ENCODE measurements at places on chromosomes 7 and 10. TPM values are rescaled to one million over a fixed set of nuclear protein-coding genes. Genes with fewer than 3 reads are reported as not detected.

- no peaks in the 10 kb centered on the region for H3K27me3 ChIP-seq
- H3K4me1 ChIP-seq = no peaks in the 10 kb centered on the region
- H3K27ac ChIP-seq = no peak overlapping the region
- H3K4me3 ChIP-seq = no peak overlapping the region
Measured at GRCh38 chr7:266851-267840, 22.8 kb upstream of the FOXL3 start.

GRCh38 chr7:90797596-90797995, 201.5 kb downstream of the CDK14 start:
- no peak overlapping the region for H3K4me3 ChIP-seq
- H3K27me3 ChIP-seq = no peaks in the 10 kb centered on the region
- no peak for DNase-seq
- no peak overlapping the region for H3K27ac ChIP-seq

- peaks cover 50% of the 10 kb centered on the region for H3K4me1 ChIP-seq
- no peaks in the 10 kb centered on the region for H3K36me3 ChIP-seq
- no peak for DNase-seq
- H3K4me3 ChIP-seq = no peak overlapping the region
- no peaks in the 10 kb centered on the region for H3K27me3 ChIP-seq
- no peak overlapping the region for H3K27ac ChIP-seq
Measured at GRCh38 chr7:47455872-47456185, 126.1 kb downstream of the TNS3 start.

GRCh38 chr10:120741396-120741795, 109.8 kb upstream of the WDR11 start:
- no peak overlapping the region for H3K27ac ChIP-seq
- H3K27me3 ChIP-seq = no peaks in the 10 kb centered on the region
- H3K4me3 ChIP-seq = no peak overlapping the region
- no peaks in the 10 kb centered on the region for H3K36me3 ChIP-seq

DNA sequence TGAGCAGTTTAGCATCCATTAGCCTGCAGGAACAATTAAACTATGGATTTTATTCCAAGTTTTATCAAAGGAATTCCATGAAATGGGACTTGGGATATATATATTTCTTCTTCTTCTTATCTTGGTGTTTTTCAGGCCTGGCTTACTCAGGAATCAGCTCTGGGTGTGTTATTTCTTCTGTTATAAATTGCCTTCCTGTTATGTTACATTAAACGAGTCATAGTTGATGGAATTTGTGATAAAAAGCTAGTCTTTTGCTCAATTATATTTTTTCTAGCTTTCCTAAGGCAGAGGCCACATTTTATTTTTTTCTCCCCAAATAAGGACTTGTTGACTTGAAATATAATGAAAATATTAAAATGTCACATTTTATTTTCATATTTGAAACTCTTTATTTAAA, 141.3 kb downstream of the EPC1 start:
- no peaks in the 10 kb centered on the region for H3K27me3 ChIP-seq
- no peak for DNase-seq
- no peak overlapping the region for H3K27ac ChIP-seq
- no peak overlapping the region for H3K4me3 ChIP-seq

GRCh38 chr7:121824276-121824675, 48.7 kb upstream of the PTPRZ1 start:
- H3K4me1 ChIP-seq = no peaks in the 10 kb centered on the region
- no peaks in the 10 kb centered on the region for H3K36me3 ChIP-seq
- no peak overlapping the region for H3K27ac ChIP-seq
- H3K27me3 ChIP-seq = no peaks in the 10 kb centered on the region
- no peak overlapping the region for H3K4me3 ChIP-seq
- no peak for DNase-seq

GRCh38 chr10:131169146-131169545, 142.4 kb downstream of the TCERG1L start:
- DNase-seq = no peak
- no peak overlapping the region for H3K4me3 ChIP-seq
- H3K36me3 ChIP-seq = no peaks in the 10 kb centered on the region
- H3K27me3 ChIP-seq = no peaks in the 10 kb centered on the region

- DNase-seq = no peak
- H3K27ac ChIP-seq = no peak overlapping the region
- no peak overlapping the region for H3K4me3 ChIP-seq
Measured at GRCh38 chr10:115861455-115861854, 411.6 kb downstream of the GFRA1 start.

DNA sequence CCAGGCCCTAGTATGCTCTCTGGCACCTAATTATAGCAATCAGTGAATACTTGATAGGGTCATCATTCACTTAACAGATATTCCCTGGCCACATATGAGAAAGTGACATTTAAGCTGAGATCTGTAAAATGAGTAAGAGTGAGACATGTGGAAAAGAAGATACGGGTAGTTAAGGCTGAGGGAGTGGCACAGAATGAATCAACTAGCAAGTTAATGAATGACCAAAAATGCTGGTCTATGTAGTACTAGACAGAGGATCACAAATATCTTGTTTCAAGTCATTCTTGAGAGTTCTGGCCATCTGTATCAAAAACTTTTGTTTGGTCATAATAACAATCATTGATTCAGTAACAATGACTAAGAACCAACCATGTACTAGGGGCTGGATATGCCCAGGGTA, 954.9 kb downstream of the CNTNAP2 start:
- H3K27me3 ChIP-seq = no peaks in the 10 kb centered on the region
- H3K4me1 ChIP-seq = no peaks in the 10 kb centered on the region
- H3K4me3 ChIP-seq = no peak overlapping the region
- no peak for DNase-seq
- H3K27ac ChIP-seq = no peak overlapping the region
- no peaks in the 10 kb centered on the region for H3K36me3 ChIP-seq

GRCh38 chr10:78424723-78425122, 391.1 kb downstream of the RPS24 start:
- no peak overlapping the region for H3K27ac ChIP-seq
- no peak for DNase-seq
- no peaks in the 10 kb centered on the region for H3K36me3 ChIP-seq
- no peak overlapping the region for H3K4me3 ChIP-seq
- H3K4me1 ChIP-seq = no peaks in the 10 kb centered on the region

GRCh38 chr10:102121739-102122372, 1.7 kb upstream of the LDB1 start:
- H3K27ac ChIP-seq = peak overlapping the region; percentile 99
- H3K4me3 ChIP-seq = peak overlapping the region; percentile 83
- H3K36me3 ChIP-seq = no peaks in the 10 kb centered on the region
- no peaks in the 10 kb centered on the region for H3K27me3 ChIP-seq
- peaks cover 46% of the 10 kb centered on the region for H3K4me1 ChIP-seq

GRCh38 chr10:97123765-97124164, 62.0 kb downstream of the SLIT1 start:
- H3K27me3 ChIP-seq = no peaks in the 10 kb centered on the region
- H3K4me3 ChIP-seq = no peak overlapping the region
- no peak overlapping the region for H3K27ac ChIP-seq
- no peak for DNase-seq
- H3K36me3 ChIP-seq = no peaks in the 10 kb centered on the region

Gene LRRC17
- total RNA-seq = 0.83 TPM

Gene C10orf67
- total RNA-seq = not detected

Gene SKIDA1
- total RNA-seq = 1.2 TPM

Gene PDIA4
- 45.8 TPM for total RNA-seq

Gene DNAJC30
- total RNA-seq = 7.5 TPM

Gene PSD
- 122 TPM for total RNA-seq
